Stimulated activated CD4-positive, alpha-beta T cell treated with anti-CD3 and anti-CD28 coated beads, Interleukin-12 subunit alpha, Interleukin-12 subunit beta, amount 100 ng/mL, for 48 hours (primary cell): ENCODE measurements at places on chromosomes 2 and 18.

GRCh38 chr2:134348239-134348638, 94.4 kb downstream of the MGAT5 start:
- no peak for DNase-seq

DNA sequence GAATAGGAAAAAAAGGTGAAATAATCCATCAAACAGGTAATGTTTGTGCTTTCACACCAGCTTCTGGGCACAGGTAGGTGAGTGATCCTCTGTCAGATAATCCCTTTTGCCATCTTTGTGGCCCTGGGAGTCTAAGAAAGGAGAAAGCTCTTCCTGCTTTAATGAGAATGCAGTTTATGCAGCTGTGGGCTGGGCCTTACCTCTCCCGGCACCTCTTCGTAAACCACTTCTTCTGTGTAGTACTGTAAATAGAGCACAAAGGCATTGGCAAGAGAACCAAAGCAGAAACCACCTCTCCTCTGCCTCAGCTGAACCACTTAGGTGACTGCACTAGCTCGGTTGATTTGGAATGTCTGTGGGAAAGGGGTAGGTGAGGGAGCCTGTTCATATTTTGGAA, 4.9 kb downstream of the NEB start:
- DNase-seq, result no peak

DNA sequence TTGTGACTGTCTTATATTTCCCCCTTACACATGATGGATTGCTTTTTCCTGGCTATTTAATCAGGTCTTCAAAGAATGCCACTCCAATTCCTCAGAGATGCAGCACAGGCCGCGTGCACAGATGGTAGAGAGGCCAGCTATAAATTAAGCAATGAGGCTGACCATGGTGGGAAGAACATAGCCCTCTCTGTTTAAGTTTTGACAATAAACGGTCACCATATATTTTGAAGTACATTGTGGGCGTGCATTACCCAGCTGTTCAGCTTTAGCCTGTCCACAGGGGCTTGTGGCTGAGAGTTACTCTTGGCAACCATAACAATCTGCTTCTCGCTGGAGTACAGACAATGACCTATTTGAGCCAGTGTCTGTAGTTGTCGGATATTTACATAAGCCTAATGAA, 730.8 kb downstream of the DCC start:
- no peak for DNase-seq

GRCh38 chr2:210635257-210635656, 78.9 kb downstream of the CPS1 start:
- no peak for DNase-seq

- no peak for DNase-seq
Measured at GRCh38 chr2:22444281-22444680, 940.7 kb upstream of the KLHL29 start.

DNA sequence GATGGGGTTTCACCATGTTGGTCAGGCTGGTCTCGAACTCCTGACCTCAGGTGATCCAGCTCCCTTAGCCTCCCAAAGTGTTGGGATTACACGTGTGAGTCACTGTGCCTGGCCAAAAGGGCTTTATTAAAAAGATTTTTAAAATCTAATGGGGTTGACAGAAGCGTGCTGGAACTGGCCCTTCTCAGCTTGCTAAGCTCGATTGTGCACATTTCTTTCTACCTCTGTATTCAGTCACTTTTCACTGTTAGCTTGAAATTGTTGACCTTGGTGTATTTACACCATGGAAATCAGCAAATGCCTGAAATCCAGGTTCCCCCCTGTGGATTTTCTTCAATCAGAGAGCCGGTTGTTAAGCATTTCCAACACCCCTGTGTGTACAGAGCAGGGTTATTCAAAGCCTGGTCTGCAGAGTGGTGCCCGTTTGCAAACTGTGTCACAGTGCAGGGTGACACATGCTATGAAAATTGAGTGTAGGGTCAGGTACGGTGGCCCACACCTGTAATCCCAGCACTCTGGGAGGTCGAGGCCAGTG, 140.2 kb downstream of the TGIF1 start:
- DNase-seq, result no peak

- DNase-seq, result no peak
Measured at GRCh38 chr2:128196471-128196931, 105.5 kb downstream of the UGGT1 start.

- no peak for DNase-seq
Measured at GRCh38 chr2:105841551-105841950, 96.8 kb downstream of the NCK2 start.

DNA sequence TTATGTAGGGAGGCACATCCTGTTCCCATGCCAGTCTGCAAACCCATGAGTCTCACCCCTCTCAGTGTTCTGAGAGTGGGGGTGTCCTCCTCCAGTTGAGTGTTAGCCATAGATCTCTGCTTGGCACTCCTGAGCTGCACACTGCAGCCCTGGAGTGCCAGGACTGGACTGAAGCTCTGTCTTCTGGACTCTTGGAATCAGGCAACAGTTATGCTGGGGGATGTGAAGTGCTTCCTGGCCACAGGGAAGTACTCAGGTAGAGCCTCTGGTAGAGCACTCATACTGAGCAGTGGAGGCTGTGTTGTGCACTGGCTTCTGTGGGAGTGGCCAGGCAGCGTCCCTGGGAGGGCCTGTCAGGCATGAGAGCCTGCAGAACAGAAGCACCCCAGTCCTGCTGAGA, 43.0 kb downstream of the SERPINB7 start:
- no peak for DNase-seq

DNA sequence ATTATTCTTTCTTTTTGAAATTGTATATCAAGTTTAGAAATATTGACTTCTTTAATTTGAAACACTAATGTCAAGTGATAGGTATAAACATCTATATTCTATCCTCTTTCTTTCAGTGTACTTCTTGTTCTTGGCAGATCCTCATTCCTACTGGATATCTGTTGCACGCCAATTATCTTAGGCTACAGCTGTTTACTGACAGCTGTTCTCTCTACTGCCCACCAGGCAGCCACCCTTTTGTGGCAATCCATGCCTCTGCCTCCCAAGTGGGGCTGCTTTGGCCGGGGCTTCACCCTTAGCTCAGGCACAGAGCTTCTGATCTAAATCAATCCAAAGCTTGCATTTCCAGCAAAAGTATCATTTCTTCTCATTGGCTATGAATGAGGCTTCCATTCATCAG, 50.6 kb upstream of the ITSN2 start:
- DNase-seq, result no peak

- DNase-seq, result no peak
Measured at GRCh38 chr2:154713675-154714074, 15.2 kb downstream of the KCNJ3 start.

GRCh38 chr2:111165084-111165483, 44.4 kb downstream of the BCL2L11 start:
- DNase-seq, result no peak
